ENCODE measurements at places on chromosomes 7 and 10. TPM values are rescaled to one million over a fixed set of nuclear protein-coding genes. Genes with fewer than 3 reads are reported as not detected.

The CFAP43 gene
- under 0.01 TPM for total RNA-seq

The PDZD7 gene
- total RNA-seq = 0.65 TPM

The HOXA7 gene
- 1.9 TPM for total RNA-seq

The TMEM196 gene
- total RNA-seq = not detected

The PAPOLB gene
- 0.15 TPM for total RNA-seq

The SLC26A5 gene
- total RNA-seq = not detected

The VAX1 gene
- total RNA-seq = not detected

The PRXL2A gene
- total RNA-seq = 233 TPM

The CRYGN gene
- not detected for total RNA-seq

The TRIM8 gene
- 54.1 TPM for total RNA-seq

The VPS37D gene
- 2.9 TPM for total RNA-seq

The OR2A5 gene
- total RNA-seq = not detected

The COBL gene
- total RNA-seq = not detected

The GDF10 gene
- under 0.01 TPM for total RNA-seq

The OLAH gene
- total RNA-seq = under 0.01 TPM

The GRM3 gene
- not detected for total RNA-seq

The KLF14 gene
- total RNA-seq = 0.15 TPM

The CFAP70 gene
- total RNA-seq = 0.30 TPM

The MCM10 gene
- 16.0 TPM for total RNA-seq

The PRKCQ gene
- total RNA-seq = 2.1 TPM

The VSTM2A gene
- total RNA-seq = not detected

The H2BK1 gene
- not detected for total RNA-seq

The DYDC2 gene
- not detected for total RNA-seq

The ATP5F1C gene
- total RNA-seq = 382 TPM

The CYP2C9 gene
- total RNA-seq = not detected

The CREB5 gene
- total RNA-seq = 2.3 TPM

The TRIL gene
- total RNA-seq = 0.30 TPM

The PNLIP gene
- not detected for total RNA-seq

The GNAT3 gene
- total RNA-seq = not detected

The FGFBP3 gene
- 0.30 TPM for total RNA-seq

The FOXI2 gene
- total RNA-seq = not detected

The IL6 gene
- total RNA-seq = 16.3 TPM

The EFCAB10 gene
- 0.32 TPM for total RNA-seq

The TSPAN15 gene
- total RNA-seq = 76.3 TPM

The RADIL gene
- 0.32 TPM for total RNA-seq

The SPDYE1 gene
- total RNA-seq = not detected

The COL28A1 gene
- not detected for total RNA-seq

The EVX1 gene
- total RNA-seq = not detected

The ANKRD2 gene
- 2.1 TPM for total RNA-seq

The ATOH7 gene
- total RNA-seq = not detected

The WASL gene
- total RNA-seq = 7.8 TPM

The PROSER2 gene
- 6.5 TPM for total RNA-seq

The RABGEF1 gene
- 17.2 TPM for total RNA-seq

The GJC3 gene
- not detected for total RNA-seq

The CALHM1 gene
- not detected for total RNA-seq

The C7orf33 gene
- not detected for total RNA-seq

The TSPAN33 gene
- total RNA-seq = 0.30 TPM
